ENCODE measurements at places on chromosomes 2 and 18.

DNA sequence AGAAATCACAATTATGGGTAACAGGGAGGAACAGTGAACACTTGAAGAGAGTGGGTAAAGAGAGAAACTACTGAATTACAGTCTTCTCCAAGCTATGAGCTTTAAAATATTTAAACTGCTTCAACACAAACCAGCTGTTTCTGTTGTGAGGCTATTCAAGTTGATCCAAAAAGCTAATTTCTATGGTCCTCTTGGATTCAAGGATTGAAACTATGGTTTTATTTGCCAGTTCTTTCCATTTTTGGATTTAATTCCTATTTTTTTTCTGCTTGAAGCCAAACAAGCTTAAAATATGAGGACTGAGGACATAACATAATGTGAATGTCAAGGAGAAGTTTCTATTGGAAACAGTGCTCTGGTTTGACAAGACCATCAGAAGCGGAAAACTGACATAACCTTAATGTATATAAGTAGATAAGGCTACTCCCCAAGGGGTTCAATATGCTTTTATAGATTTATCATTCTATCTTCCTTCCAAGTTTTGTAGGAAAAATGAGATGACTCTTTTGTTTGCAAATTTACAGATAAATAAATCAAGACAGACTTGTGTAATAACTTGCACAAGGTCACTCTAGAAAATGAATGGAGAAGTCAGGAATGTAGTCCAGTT is 60.7 kb upstream of the AQP4 start:
- no peak for DNase-seq

DNA sequence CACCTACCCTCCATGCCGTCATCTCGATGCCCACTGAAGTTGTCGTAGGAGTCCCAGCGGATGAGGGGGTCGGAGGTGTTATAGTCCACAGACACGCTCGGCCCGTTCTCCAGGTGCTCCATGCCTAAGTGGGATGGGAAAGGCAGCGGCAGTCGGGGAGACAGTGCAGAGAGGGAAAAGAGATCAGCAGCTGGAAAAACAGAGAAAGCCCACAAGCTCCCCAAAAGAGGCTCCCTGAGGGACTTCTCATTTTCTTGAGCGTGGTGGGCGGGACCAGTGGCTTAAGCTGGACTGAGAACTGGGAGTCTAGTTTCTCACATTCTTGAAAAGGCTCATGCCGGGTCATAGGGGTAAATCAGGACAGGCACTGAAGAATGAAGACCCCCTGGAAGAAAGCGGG is 121.9 kb downstream of the TNS1 start:
- no peak for DNase-seq

GRCh38 chr2:189608795-189609422 is 28.3 kb upstream of the SLC40A1 start:
- DNase-seq, result no peak

DNA sequence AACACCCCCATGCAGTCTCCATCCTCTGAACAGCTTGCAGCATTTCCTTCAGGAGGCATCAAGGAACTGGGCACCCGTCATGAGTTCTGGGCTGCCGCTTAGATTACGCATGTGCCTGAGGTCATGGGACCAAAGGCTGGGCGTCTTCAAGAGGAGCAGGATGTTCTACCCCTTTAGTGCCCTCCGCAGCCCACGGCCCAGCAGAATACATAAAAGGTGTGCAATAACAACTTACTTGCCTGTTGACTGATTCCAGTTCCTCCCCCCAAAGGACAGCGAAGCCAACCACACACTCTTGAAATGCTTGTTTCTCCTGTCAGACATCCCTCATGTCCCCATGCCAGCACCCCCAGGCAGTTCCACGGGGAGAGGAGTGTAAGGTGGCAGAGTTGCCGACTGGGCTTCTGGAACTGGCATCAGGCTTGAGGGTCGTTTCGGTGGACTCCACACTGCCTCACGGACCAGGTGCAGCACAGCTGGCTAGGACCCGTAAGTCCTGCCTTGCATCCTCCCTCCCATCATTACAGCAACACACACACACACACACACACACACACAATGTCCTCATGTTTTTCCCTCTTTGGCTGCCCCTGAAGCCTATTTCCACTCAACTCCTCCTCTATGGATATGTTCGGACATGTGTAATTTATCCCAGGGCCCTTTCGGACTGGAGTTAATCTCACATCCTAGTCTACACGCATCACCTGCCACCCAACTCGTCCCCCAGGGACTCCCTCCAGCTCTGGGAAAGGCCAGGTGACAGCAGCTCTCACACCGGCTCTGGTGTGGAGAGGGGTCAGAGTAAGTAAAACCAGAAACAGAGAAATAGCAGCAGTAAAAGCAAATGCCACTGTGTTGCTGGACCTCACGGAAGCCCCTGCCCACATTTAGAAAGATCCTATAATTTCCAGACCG is 200.7 kb downstream of the BCL11A start:
- DNase-seq, result no peak

DNA sequence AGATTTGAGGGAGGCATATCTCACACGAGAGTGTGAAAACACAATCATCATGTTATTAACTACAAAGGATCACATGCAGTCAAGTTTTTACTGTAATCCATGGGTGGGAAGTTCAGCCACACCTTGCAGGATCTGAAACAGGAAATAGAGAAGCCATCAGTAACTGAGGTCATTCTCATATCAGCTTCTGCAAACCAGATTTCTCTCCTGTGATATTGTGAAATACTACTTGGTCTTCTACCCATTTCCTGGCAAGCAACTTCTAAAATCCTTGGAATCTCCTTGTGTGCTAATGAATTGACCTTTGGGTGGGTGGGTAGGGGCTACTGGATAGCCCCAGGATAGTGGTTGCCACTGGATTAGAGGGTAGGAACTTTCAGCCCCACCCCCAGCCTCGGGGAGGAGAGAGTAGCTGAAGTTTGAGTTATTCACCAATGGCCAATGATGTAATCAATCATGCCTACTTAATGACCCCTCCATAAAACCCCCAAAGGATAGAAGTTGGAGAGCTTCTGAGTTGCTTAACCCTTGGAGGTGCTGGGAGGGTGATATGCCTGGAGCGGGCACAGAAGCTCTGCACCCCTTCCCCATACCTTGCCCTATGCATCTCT is 25.6 kb upstream of the TGIF1 start:
- no peak for DNase-seq

DNA sequence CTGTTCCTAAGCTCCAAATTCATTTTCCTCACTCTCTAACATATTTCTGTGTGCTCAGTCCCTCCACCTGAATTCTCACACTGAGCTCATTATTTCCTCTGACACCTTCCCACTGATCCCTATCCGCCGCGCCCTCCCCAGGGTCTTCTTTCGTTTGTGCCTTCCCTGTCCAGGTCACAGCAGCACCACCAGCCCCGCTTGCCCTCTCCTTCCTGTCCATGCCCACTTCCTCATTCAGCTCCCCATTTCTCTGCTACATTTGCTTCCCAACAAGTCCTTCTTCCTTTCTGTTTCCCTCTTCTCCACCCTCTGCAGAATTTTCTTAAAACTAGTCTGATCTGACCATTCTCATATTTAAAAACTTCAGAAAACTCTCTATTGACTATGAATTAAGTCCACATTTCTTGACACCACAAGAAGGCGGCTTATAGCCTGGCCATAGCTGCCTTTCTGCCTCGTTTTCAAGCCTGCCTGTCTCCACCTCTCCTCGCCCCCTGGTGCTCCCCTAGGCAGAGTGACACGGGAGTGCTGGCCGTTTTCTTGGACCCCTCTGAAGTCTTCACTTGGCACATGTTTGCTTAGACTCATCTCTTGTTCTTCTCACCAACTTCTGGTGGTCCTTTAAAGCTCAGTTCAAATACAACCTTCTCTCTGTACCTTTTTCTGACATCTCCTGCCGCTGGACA is 138.7 kb upstream of the BOD1L2 start:
- no peak for DNase-seq

DNA sequence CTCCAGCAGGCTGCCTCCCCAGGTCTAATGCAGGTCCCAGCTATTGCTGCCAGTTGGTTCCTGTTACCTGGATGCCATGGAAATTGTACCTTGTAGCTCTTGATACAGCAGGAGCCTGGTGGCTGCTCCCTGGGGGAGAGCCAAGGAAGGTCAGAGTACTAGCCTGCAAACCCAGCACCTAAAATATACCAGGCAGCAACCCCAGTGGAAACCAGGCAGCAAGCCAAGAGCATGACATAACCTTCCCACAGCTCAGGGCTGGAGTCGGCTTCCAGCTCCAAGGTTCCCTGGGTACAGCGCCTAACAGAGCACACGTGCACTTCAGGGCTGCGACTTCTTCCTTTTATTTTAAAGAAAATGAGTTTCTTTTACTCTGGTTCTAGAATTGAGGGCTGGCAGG is 30.3 kb downstream of the TNP1 start:
- no peak for DNase-seq

GRCh38 chr2:230840301-230840700 is 24.4 kb upstream of the ITM2C start:
- no peak for DNase-seq

- no peak for DNase-seq
These were observed 6.8 kb downstream of the COLEC11 start for GRCh38 chr2:3601561-3602271.

DNA sequence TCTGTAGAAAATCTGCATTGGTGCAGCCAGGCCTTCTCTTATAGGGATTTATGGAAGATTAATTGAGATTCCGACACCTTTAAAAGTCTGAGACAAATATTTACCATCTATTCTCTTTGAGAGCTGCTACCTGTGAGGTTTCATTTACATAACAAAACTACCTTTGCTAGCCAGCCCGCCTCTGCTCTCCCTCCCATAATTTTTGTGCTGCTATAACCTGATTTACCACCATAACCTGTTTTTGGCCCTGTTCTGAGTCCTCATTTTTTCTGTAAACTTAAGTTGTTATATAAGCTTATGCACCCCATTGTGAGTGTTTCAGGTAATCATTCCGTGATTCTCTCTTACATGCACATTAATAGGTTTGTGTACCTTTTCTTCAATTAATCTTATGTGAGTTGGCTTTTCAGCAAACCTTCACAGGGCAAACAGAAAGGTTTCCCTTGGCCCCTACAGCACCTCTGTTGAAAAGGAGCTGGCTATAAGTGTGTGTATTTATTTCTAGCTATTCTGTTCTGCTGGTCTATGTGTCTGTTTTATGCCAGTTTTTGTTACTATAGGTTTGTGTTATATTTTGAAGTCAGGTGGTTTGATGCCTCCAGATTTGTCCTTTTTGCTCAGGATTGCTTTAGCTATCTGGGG is 114.9 kb upstream of the XIRP2 start:
- DNase-seq, result no peak

GRCh38 chr2:206023183-206023582 is 62.8 kb downstream of the INO80D start:
- no peak for DNase-seq

DNA sequence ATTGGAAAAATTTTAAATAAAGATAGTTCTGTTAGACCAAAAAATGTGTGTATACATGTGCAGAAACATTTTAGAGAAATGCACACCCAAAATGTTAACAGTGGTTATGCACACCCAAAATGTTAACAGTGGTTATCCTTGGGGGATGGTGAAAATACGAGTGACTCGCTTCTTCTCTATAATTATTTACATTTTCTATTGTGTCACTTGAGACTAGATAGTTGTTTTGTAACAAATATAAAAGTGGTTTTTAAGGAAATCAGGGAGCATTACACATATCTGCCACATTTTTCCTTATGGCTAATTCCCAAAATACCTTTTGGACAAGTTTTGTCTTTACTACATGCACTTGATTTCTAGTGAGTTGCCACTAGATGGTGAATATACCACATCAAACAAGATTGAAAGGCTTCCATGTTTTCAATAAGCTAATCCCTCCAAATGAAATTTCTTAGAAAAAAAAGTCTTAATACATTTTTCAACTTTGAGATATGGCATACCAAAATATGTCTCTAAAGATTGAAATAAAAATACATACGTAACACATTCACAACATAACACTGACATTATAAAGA is 9.0 kb upstream of the HIBCH start:
- no peak for DNase-seq

All from activated effector memory CD4-positive, alpha-beta T cell treated with anti-CD3 and anti-CD28 coated beads, Interleukin-2, amount 50 U/mL, for 16 hours (primary cell).